ENCODE measurements at places on chromosomes 7 and 10.

DNA sequence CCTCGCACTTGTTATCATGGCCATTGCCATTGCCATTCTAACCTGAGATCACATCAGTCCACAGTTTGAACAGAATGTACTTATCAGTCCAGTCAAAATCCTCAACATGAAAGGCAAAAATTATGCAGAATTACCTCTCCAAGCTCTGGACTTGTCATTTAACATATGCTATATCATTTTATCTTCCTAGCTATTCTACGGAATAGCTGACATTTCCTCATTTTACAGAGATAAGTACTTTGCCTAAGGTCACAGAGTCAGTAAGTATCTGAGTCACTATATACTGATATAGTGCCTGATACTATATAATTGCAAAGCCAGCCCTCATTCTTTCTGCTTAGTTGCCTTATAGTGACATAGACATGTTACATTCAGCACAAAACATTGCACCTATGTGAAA, 456.9 kb upstream of the GHITM start:
- no peak for DNase-seq

DNA sequence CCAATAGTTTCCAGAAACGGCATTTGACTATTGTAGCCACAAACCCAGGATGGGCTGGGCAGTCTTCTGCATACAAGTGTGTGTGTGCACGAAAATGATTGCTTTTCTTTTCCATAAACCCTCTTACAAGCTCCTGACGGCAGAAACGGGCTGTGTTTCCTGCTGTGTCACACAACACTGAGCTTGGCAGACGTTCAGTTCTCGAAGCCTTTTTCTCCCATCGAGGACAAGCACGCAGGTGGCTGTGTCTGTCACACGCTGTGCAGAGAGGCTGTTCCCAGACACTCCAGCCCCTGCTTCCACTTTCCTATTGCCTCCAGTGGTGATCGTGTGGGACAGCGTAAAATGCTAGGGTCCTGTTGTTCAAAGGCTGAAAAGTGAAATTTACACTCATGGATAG, 32.1 kb downstream of the RBAK start:
- no peak for DNase-seq

- DNase-seq, result no peak
These were observed 315.8 kb upstream of the ZNF32 start for GRCh38 chr10:43964486-43964885.

DNA sequence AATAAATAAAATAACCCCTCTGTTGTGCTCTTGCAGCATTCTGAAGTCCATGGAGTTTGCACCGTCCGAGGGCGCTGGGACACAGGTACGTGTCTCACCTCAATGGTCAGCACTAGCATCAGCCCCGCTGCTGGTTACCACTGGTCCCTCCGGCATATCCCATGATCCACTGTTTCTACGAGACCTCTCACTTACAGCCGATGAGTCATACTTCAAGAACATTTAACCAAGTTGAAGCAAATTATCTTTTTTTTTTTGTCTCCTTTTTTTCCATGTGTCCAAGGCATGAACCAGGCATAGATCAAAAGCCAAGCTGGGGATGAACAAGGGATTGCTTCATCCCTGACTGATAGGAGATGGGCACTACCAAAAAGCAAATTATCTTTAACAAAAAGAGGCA, 92.9 kb upstream of the SH2B2 start:
- no peak for DNase-seq

DNA sequence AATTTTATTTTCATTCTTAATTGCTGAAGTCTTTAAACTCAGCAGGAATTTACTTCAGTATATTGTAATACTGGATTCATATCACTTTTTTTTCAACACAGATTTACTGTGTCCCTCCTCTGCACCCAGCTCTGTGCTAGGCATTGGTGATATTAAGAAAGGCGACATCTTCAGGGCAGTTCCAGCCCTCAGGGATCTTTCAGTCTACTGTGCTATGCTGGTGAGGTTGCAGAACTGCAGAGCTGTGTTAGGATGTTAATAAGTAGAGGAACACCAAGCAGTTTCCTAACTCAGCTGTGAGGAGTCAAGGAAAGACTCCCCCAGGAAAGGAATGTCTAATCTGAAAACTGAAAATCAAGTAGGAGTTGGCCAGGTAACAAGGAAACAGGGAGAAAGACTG, 158.2 kb upstream of the NPY start:
- no peak for DNase-seq

DNA sequence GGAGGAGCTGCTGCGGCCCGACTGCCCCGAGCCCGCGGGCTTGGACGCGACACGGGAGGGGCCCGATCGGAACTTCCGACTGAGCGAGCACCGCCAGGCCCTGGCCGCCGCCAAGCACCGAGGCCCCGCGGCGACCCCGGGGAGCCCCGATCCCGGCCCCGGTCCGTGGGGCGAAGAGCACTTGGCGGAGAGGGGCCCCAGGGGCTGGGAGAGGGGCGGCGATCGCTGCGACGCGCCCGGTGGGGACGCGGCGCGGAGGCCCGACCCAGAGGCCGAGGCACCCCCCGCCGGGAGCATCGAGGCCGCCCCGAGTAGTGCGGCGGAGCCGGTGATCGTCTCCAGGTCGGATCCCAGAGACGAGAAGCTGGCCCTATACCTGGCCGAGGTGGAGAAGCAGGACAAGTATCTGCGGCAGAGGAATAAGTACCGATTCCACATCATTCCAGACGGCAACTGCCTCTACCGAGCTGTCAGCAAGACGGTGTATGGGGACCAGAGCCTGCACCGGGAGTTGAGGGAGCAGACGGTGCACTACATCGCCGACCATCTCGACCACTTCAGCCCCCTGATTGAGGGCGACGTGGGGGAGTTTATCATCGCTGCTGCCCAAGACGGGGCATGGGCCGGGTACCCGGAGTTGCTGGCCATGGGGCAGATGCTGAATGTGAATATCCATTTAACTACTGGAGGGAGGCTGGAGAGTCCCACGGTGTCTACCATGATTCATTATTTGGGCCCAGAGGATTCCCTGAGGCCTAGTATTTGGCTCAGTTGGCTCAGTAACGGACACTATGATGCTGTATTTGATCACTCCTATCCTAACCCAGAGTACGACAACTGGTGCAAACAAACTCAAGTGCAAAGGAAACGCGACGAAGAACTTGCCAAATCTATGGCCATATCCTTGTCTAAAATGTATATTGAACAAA, 1.4 kb downstream of the OTUD1 start:
- DNase-seq, result peak; percentile 3

Measured in AG09309 (cell line).